ENCODE measurements at places on chromosomes 4 and X. TPM values are rescaled to one million over a fixed set of nuclear protein-coding genes. Genes with fewer than 3 reads are reported as not detected.

- DNase-seq, result no peak
These were observed at the start of gene GALNTL6 for GRCh38 chr4:171812665-171813525. TSS of gene GALNTL6 (plus strand) at chr4:171813404.

GRCh38 chrX:54280466-54280865, 77.4 kb downstream of the WNK3 start:
- DNase-seq, result no peak

- DNase-seq, result no peak
These were observed 1.3 kb downstream of the NCAPG start for GRCh38 chr4:17812125-17812524.

GRCh38 chr4:4418676-4419390, 31.9 kb downstream of the NSG1 start:
- no peak for DNase-seq

DNA sequence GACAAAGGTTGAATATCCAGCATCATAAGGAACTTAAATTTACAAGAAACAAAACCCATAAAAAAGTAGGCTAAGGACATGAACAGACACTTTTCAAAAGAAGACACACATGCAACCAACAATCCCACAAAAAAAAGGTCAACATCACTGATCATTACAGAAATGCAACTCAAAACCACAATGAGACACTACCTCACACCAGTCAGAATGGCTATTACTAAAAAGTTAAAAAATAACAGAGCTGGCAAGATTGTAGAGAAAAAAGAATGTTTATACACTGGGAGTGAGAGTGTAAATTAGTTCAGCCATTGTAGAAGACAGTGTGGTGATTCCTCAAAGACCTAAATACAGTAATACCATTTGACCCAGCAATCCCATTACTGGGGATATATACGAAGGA, 474.7 kb downstream of the TRIML1 start:
- no peak for DNase-seq

DNA sequence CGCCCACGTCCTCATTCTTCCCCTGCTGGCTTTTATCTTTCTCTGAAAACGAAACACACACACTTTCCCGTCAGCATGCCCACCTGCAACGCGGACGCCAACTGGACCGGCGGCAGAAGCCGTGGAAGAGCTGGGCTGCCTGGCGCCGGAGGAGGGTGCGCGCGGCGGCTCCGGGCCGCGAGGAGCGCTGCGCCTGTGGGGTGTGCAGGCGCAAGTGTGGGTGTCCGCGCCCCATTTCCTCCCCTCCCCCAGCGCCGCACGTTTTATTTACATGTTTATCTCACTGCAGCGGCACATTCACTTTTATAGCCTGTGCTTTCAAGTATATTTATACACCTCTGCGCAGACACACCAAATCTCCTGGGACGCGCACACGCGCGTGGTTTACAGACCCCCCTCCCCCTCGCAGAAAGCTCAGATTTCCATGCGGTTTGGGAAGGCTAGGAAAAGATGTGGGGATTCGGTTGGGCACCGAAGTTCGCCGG, 1.5 kb downstream of the PITX2 start:
- no peak for DNase-seq

- peak; percentile 97 for DNase-seq
These were observed 459.5 kb downstream of the GASK1B start for GRCh38 chr4:157713342-157713741.

DNA sequence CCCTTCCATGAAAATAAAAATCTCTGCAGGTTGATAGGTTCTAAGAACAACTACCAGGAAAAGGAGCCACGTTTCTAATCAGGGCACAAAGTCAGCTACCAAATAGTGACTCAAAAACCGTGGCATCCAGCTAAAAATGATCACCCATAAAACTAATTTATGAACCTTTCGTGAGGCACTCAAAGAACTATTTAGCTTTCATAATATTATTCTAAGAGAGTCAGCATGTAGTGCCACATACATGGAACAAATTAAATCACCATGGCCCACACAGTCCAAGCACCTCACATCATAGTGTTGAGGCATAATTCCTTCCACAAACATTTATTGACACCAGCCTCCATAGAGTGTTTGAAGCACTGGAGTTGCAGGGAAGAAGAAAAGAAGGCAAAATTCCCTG, 252.0 kb upstream of the PPARGC1A start:
- DNase-seq, result no peak

- DNase-seq, result no peak
These were observed 184.7 kb upstream of the HCCS start for GRCh38 chrX:10926404-10926803.

DNA sequence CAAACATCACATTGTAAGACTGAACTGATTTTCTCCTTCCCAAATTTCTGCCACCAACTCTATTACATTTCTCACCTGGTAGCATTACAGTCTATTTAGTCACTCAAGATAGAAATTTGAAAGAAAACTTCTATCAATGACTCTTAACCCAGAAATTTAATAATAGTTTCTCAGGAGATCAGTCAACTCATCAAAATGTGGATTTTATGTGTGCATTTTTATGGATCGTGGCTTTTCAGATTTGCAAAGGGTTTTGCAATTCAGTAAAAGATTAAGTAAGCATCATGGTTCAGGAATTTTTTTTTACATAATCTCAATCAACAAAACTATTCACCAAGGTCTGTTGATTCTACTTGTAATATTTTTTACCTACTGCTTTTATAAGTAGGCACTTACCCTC, 111.1 kb downstream of the CFAP299 start:
- DNase-seq, result no peak

DNA sequence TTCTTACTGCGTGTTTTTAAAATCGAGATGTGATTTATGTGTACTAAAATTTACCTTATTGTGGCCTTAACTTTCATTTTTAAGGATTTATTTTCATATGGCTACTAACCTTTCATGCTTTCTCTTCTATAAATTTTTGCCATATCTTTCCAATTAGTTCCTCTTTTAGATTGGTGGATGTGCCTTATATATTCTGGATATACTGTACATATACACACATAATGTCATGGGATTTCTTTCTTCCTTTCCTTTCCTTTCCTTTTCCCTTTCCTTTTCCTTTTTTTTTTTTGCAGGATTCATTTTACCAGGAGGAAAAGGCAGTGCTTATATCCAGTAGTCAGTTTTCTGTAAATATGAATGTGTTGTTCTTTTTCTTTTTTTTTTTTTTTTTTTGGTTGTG, 37.2 kb downstream of the FHIP1A start:
- DNase-seq, result no peak

DNA sequence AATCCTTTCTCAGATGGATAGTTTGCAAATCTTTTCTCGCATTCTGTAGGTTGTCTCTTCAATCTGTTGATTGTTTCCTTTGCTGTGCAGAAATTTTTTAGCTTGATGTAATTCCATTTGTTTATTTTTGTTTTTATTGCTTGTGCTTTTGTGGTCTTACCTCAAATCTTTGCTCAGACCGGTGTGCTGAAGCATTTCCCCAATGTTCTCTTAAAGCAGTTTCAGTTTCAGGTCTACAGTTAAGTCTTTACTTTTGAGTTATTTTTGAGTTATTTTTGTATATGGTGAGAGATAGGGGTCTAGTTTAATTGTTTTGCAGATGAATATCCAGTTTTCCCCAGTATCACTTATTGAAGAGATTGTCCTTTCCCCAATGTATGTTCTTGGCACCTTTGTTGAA, 18.2 kb upstream of the SLC25A14 start:
- DNase-seq, result no peak

DNA sequence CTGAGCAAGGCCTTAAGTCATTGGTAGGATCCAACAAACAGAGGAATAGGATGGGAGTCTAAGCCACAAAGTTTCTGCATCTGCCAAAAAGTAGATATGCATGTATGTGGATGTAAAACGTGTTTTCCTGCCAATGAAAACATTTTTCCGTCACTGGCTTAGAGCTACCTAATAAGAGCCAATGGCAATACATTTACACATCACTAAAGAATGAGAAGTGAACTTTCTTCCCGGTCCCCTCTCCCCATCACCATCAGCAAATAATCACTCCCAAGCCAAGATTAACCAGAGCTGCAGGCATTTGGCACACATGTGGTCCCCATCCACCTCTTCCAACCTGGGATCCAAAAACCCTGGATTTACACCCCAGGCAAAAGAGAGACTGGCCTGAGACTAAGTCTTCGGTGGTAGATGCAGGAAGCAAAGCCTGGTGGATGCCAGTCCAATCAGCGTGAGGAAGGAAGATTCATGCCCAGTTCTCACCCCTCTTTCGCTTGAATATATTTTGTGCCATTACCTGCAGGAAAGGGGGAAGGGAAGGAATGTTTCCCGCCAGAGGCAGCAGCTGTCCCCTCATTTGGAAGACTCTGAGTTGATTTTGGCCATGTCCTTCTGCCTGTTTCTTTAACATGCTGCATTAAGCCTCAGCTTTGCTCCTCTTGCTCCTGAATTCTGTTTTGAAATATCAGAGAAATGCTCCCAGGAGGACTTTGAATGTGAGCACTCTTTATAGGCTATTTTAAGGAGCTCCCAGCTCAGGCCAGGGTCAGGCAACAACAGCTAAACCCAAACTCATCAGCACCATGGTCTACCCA, 131.4 kb downstream of the CHIC2 start:
- no peak for DNase-seq

DNA sequence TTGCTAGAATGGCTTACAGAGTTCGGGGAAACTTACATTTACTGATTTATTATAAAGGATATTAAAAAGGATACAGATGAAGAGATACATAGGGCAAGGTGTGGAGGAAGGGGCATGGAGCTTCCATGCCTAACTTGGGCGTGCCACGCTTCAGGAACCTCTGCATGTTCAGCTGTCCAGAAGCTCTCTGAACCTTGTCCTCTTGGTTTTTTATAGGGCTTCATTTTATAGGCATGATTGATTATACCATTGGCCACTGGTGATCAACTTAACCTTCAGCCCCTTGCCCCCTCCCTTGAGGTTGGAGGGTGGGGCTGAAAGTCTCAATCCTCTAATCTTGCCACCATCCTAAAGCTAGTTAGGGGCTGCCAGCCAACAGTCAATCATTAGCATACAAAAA, 10.7 kb downstream of the SMAD1 start:
- DNase-seq, result no peak

DNA sequence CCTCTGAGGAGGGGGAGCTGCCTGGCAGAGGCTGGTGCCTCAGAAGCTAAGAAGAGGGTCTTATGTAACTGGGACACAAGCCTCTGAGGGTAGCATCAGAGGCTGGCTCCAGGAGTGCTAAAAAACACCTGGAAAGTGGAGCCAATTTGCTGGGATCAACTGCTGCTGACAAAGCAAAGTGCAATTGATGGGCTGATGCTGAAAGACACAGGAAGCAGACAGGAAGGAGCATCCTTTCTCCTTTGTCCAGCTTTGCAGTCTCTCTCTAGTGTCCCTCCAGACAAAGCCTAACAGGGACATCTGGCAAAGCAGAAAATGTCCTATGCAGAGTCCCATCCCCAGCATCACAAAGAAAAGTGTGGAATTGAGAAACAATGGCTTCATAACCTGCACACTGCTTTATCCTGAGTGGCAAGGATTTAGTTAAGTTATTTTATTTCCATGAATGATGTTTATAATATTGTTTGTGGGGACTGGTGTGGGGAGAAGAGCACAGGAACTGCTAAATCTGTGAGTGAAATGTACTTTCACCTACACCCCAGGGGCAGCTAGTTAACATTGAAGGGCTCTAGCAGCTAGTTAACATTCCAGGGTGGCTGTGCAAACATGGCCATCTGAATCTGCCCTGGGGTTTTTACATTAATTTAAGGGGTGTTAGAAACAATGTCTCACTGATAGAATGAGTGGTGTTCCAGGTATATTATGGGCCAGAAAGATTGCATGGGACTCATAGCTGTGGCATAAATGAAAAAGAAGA, 25.6 kb upstream of the MBTPS2 start:
- no peak for DNase-seq

GRCh38 chr4:57187246-57187645, 77.1 kb upstream of the IGFBP7 start:
- no peak for DNase-seq

- DNase-seq, result no peak
These were observed 8.0 kb downstream of the TBC1D14 start for GRCh38 chr4:6917461-6918271.

GRCh38 chr4:48774760-48775710, 5.0 kb downstream of the FRYL start:
- DNase-seq, result no peak

DNA sequence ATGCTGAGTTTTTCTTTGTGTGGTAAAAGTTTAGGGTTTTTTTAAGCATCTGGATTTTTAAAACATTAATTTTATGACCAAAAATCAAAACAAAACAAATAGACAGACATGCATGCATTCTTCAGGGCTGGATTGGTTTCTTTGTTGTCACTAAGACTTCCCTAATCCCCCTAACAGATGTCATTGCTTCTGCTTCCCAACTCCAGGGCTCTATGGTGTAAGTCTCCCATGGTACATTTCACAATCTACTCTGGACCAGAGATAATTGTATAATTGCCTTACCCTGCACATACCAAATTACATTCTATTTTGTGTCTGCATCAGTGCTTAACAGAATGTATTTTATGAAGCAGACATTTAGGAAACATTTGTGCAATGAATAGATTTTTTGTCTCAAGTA, 529.1 kb upstream of the SMIM31 start:
- DNase-seq, result no peak

- peak; percentile 92 for DNase-seq
These were observed 3.8 kb upstream of the TBC1D14 start for GRCh38 chr4:6905516-6906445.

DNA sequence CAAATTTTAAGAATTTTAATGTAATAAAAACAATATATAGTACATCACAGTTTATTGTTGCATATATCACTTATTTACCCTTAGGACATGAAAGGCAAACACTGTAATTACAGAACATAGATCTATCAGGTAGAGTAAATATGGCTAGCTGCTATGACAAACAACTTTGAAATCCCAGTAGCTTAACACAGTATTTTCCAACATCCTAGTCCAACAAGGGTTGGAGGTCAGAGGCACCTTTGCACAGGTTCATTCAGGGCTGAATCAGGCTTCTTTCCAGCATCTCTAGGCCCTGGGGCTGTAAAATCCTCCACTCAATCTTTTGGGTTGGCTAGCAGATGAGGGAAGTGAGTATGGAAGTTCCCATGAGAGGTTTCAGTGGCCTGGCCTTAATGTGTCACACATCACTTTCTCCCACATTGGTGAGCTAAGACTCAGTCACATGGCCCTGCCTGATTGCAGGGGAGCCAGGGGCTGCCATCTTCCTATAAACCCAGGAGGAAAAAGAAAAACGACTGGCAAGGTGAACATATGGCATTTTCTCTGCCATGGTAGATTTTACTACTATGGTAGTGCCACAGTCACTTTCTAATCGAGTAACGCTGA, 32.9 kb downstream of the HERC6 start:
- no peak for DNase-seq

GRCh38 chr4:122716825-122717448, 15.6 kb upstream of the BBS12 start:
- peak; percentile 40 for DNase-seq

GRCh38 chr4:187602339-187603092, 393.1 kb upstream of the ZFP42 start:
- peak; percentile 32 for DNase-seq

Gene ZNF81
- 0.49 TPM for total RNA-seq

Gene ZAR1
- not detected for total RNA-seq

Gene PIGA
- total RNA-seq, result 12.2 TPM

Gene CRLF2
- total RNA-seq, result not detected

Gene TCEAL6
- total RNA-seq, result not detected
